ENCODE measurements at places on chromosomes 1 and 21.
A peak's percentile ranks its signal among the peaks of the same experiment; 100 is the strongest.

- DNase-seq = no peak
Observed at GRCh38 chr1:17361687-17362086, 10.3 kb upstream of the PADI6 start.

GRCh38 chr1:115228191-115228590 is 109.9 kb downstream of the NGF start:
- DNase-seq = no peak

DNA sequence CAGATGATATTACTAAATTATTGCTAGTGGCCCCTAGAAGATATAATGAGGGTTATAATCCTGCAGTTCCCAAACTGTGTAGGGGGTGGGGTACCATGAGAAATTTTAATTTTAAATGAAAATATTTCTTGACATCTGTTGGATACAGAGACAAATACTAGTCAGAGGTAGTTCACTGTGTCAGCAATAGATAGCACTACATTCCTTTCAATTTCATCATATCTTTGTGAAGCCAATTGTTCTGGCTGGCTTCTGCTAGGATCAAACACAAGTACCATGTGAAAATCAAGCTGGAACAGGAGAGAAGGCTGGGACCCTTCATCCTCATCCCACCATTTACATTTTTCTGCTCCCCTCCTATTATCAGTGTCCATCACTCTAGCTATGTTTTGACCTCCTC is 208.1 kb downstream of the USH2A start:
- DNase-seq = no peak

DNA sequence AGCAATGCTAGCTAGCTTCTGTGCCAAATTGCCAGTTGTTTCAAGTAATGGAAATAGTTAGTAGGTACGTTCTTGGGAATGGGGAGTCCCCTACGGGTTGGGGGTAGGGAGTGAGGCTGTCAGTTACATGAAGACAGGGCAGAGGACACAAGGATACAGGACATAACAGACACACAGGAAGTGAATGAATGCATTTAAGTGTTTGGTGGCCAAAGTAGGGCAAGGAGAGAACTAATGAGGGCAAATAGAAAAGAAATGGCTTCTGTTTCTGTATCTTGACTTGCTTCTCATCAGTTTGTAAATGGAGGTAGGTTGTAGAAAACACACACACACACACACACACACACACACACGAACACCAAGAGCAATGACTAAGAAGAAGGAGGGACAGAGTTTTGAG is 142.2 kb downstream of the S1PR1 start:
- DNase-seq = no peak

GRCh38 chr1:160375788-160376524 is 9.1 kb downstream of the NHLH1 start:
- peak; percentile 8 for DNase-seq

GRCh38 chr1:243732637-243733036 is 117.4 kb downstream of the AKT3 start:
- no peak for DNase-seq

- DNase-seq = no peak
Observed at GRCh38 chr1:19315378-19316198, 3.5 kb downstream of the SLC66A1 start.

GRCh38 chr1:223426936-223427335 is 33.7 kb downstream of the CCDC185 start:
- no peak for DNase-seq

DNA sequence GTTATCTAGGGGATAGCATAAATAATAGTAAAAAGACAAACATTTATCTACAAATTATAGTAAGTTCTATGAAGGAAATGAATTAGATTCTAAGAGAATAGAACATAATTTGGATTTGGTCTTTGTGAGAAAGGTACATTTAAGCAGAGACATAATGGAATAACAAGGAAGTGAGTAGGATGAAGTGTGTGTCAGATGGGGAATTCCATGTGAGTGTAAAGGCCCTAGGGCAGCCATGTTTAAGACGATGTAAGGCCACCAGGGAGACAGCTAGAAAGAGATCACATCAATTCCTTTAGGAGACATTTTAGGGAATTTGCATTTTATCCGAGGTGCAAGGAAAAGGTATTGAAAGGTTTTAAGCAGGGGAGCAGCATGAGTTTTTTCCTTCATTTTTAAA is 33.8 kb upstream of the ELAVL4 start:
- DNase-seq = no peak

GRCh38 chr1:50702395-50702794 is 257.7 kb downstream of the FAF1 start:
- no peak for DNase-seq

GRCh38 chr1:172326136-172326535 is 94.3 kb upstream of the C1orf105 start:
- no peak for DNase-seq

DNA sequence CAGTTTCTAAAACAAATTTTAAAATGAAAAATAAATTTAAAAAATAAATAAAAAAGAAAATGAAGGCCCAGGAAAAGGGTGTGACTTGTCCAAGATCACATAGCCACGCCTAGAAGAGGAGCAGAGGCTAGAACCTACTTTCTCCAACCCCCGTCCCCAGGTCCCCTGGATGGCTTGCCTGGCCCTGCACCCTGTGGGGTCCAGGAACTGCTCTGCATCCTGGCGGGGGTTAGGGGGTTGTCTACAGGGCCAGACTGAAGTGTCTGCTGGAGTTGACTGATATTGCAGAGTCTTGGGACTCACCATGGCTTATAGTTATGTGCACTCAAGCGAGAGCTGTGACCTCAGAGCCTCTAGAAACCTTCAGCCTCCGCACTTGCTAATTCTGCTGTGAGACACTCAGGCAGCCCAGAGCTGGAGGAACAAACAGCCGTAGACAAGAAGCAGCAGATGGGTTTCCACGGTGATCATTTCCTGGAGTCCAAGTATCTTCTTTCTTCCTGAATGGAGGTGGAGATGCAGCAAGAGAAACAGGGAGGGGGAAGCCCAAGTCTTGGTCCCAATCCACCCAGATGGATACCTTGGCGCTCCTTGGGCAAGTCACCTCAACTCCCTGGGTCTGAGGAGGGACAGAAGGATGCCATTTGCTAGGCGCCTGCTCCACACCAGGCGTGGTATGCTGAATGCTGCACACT is 5.2 kb upstream of the EXTL1 start:
- DNase-seq = no peak

DNA sequence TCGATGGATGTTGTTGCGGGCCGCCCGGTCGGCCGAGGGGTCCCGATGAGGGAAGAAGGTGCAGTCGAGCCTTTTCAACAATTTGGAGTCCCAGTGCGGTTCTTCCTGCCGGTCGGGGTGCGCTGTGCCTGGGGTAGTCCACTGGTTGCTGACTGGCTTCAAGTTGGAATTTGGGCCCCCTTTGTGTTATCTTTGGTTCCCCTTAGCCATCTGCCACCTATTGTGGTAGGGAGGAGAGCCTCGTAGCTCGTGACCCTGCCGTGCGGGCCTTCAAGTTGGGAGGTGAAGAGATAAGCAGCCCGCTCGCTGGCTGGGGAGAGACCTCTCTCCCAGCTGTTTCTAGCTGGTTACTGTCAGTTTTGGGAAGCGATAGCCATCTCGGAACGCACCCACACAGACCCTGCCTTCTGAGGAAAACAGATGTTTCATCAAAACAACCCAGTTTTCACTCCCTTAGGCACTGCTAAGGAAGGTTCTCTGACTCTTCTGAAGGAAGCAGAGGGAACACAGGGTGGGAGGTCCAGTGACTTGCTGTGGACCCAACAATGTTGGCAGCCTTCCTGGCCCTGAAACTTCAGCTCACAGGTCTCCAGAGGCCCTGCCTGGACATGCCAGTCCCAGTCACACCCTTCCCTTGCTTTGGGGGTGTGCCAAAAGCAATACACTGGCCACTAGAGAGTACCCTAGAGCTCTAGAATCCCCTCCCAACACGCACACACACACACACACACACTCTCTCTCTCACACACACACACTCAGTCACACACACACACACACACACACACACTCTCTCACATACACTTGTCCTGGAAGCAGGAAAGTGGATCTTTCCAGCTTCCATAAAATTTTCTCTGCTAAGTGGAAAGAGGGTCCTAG is 1.0 kb downstream of the BTG2 start:
- peak; percentile 71 for DNase-seq

GRCh38 chr1:109547463-109548320 is 723 bp upstream of the GNAI3 start:
- DNase-seq = peak; percentile 18

DNA sequence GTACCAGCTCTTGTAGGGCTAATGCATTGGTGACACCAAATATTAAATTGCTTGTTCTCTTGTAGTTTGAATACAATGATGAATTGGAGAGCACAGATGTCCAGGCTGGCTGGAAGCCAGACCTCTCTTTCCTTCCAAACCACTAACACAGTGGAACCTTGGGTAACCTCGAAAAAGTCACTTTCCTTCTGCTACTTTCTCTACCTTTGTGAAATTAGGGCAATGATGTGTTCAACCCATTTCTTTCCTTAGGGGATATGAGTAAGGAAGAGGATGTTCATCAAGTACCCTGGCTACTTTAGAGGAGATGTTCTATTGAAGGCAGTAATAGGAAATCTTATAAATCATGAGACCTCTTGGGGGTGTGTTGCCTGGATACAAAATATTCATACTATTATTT is 55.7 kb downstream of the XCL2 start:
- no peak for DNase-seq

DNA sequence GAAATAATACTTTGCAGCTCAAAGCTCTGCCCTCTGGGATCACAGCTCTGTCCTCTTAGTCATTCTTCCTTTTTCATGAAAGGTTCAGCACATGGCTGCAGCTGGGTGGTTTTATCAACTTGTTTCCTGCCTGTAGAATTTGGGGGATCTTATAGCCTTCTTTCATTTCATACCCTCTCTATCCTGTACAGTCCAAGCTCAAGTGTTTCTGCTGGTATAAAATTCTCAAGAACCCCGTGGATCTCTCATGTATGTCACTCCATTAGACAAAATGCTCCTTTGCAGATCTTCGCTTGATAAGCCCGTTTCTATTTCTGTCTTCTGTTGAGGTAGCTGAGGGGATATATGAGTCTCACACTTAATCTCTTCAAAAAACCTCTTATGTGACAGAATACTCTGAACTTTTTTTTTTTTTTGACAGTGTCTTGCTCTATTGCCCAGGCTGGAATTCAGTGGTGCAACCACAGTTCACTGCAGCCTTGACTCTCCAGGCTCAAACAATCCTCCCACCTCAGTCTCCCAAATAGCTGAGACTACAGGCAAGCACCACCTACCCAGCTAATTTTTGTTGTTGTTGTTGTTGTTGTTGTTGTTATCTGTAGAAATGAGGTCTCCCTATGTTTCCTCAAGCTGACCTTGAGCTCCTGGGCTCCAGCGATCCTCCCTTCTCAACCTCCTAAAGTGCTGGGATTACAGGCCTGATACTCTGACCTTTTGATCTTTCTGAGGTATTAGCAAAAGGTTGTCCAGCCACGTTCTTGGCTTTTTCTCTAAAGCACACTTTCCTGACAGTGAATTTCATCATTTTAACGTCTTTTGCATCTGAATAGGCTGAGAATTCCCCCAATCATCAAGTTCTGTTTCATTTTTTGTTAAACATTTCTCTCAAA is 24.6 kb upstream of the COL9A2 start:
- DNase-seq = no peak

- no peak for DNase-seq
Observed at GRCh38 chr21:37659874-37660273, 256.4 kb downstream of the KCNJ6 start.

DNA sequence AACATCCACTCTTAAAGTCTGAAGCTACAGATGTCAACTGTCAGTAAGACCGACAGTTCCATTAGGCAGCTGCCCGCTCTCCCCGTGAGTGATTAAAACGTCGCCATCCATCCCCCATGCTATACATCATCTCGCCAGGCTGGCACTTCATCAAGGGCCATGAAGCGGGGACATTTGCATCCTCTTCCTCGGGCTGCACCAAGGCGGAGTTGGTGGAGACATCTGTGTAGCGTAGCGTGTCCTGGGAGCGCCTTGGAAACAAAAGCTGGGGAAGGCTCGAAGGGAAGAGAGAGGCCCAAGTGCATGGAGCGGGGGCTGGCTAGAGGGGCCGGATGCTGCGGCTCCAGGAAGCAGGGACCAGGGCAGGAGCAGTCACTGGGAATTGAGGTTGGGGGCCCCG is 250.1 kb downstream of the KAZN start:
- DNase-seq = no peak

DNA sequence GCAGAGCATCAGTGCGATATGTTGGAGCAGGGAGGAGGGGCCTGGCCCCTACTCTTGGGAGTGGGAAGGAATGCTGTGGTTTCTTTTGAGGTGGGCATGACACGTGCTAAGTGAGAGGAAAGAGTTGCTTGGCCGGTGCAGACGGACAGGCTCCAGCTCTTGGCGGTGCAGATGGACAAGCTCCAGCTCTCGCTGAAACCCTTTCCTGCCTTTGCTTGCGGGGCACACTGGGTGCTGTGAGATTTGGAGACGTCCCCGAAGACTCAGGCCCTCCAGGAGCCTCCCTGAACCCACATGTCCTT is 15.9 kb downstream of the PDXK start:
- DNase-seq = no peak

DNA sequence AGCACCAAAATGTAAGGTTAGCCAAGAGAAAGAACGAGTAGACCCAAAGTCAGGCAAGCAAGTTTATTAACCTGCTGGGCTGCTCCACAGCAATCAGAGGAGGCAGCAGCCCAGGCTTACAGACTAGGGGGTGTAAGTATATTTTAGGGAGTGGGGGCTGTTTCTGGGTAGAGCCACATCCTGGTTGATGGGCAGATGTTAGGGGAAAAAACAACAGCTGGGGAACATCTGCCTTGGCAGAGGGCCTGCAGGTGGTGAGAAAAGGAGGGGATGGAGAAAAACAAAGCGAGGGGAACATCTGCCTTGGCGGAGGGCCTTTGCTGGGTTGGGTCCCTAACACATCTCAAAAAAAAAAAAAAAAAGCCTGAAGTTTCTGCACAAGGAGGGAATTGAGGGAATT is 9.7 kb upstream of the ZBTB48 start:
- DNase-seq = no peak

- no peak for DNase-seq
Observed at GRCh38 chr1:110138956-110139355, 11.3 kb upstream of the SLC6A17 start.

- no peak for DNase-seq
Observed at GRCh38 chr21:17866590-17866989, 47.4 kb upstream of the C21orf91 start.

- DNase-seq = peak; percentile 24
Observed at GRCh38 chr1:221961532-221962292, 219.8 kb upstream of the DUSP10 start.

GRCh38 chr1:163912170-163912884 is 590.6 kb downstream of the NUF2 start:
- DNase-seq = no peak
